Epithelial cell of proximal tubule (primary cell): ENCODE measurements at places on chromosomes 2 and 18. TPM values are rescaled to one million over a fixed set of nuclear protein-coding genes. Genes with fewer than 3 reads are reported as not detected.

DNA sequence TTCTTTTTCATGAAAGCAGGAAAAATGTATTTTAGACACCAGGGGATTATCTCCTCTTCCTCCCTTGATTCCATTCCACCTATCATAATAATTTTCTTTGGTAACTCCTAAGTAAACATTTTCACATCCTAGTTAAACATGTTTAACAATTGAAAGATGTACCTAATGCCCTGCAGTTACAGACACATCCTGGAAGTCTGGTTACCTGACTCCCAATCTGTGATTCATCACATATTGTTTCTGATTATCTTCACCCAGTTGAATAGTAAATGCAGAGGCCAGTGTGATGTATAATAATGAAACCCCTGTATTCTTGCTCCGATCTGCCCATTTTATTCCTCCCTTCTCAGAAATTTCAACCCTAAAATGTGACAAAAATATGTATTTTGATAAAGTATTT, 1237.6 kb upstream of the LRRTM1 start:
- no peak for DNase-seq

DNA sequence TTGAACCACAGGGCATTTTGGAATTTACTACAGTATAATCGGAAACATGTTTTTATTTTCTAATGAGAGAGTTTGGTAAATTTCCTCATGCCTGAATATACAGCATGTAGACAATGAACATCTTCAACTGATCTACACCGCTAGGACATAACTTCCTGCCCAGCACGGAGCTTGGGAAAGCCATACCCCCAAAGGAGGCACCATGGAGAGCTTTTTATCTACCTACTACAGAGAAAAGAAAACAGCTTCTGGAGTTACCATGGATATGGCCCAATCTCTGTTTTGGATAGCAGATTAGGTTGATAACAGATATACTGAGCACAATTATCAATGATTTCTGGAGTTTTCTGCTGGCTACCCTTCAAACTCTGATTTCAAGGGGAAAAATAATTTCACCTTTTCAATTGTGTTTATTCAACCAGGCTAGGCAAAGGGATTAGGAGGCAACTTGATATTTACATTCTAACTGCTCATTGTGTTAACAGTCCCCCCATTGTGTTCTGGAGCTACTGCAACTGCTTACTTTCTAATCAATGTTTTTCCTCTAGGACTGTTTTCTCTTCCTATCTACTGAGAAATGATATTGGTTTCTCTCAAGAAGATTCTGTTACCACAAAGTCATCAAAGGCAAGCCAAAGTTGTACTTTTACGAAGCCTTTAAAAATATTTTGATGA, 123.0 kb upstream of the ARHGAP28 start:
- no peak for DNase-seq

- no peak for DNase-seq
These were observed 38.4 kb upstream of the PPP1R1C start for GRCh38 chr2:181947273-181947672.

GRCh38 chr2:61658841-61659780, 121.0 kb upstream of the XPO1 start:
- DNase-seq, result no peak

- DNase-seq, result no peak
These were observed 446.1 kb downstream of the ARHGAP15 start for GRCh38 chr2:143575340-143575739.

- no peak for DNase-seq
These were observed 16.4 kb upstream of the RPRD1A start for GRCh38 chr18:36083729-36084128.

The SH3BP4 gene
- 64.0 and 67.6 TPM in 2 replicates for total RNA-seq

The LBX2 gene
- 1.3 and 1.7 TPM in 2 replicates for total RNA-seq

The UBE2E3 gene
- 70.1 and 111 TPM in 2 replicates for total RNA-seq
